ENCODE measurements at places on chromosomes 11 and 22.

GRCh38 chr11:122344215-122344614, 228.2 kb upstream of the BLID start:
- DNase-seq: no peak

- no peak for DNase-seq
Measured at GRCh38 chr11:14340721-14341120, 18.3 kb downstream of the RRAS2 start.

GRCh38 chr11:19187114-19187832, 14.5 kb downstream of the CSRP3 start:
- DNase-seq: no peak

DNA sequence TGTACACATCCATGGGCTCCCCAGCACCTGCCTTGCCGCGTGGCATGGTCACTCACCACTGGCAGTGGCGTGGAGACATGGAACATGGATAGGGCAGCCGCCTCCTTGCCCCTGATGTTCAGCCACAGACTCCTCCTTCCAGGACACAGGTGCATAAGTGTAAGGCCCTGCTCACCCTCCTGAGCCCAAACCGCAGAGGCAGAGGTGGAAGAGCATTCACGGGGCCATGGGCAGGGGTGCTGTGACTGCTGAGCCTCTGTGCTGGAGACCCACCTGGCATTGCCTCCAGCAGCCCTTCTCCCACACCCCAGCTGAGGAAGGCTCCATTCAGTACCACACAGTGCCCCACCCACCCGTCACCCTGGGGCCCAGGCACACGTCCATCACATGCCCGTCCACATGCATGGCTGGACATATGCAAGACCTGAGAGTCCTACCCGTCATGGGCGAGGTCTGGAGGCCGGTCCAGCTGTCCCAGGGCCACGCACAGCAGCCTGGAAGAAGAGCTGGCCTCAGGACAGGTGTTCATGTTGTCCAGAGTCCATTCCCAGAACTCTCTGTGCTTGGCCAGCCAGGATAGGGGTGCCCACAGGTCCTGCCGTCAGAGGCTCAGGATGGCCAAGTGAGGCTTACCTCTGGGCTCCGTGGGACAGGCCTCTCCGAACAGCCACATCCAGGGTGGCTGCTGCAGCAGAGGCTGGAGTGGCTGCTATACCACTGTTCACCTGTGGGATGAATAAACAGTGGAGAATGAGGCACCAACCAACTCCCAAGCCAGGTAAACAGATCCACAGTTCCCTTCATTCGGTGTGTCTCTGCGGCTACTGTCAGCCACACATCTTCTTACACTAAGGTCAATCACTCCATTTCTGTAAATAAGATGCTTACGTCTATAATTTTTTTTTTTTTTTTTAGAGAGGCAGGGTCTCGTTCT, 1.7 kb upstream of the TUBGCP6 start:
- peak; percentile 35 for DNase-seq

- DNase-seq: peak; percentile 15
Measured at GRCh38 chr22:49092716-49093115, 735.0 kb downstream of the BRD1 start.

GRCh38 chr11:70410276-70411205, 12.2 kb downstream of the CTTN start:
- no peak for DNase-seq

DNA sequence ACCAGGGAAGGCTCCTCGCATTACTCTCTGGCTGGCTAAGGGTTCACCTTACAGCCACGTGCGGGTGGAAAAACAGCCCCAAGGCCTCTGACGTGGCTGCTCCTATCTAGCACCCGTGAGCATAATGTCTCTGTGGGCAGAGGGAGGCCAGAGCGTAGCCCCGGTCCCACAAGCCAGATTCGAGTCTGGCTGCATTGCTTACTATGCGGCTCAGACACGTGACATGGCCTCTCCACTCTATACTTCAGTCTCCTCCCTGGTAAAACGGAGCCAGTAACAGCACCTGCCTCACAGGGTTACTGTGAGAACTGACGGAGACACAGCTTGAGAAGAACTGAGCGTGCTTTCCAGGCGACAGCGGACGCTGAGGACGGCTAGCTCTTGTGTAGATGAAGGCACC, 105.8 kb upstream of the BID start:
- no peak for DNase-seq

DNA sequence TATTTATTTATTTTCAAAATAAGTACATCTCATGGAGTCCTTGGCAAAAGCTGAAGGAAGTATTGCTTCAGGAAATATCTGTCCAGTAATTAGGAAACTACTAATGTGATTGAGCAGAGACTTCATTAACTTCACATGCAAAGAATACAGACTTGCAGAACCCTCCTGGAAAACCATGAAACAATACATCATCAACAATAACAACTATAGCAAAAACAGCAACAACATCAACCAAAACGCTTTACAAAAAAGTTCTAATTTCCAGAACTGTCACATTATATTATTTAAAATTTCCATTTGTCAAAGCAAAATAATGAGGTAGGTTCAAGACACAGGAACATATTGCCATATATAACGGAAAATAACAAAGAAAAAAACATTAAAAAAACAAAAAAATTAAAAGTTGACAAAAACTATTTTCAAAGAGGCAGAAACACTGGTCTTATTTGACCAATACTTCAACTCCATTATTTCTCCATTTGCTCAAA, 79.8 kb upstream of the TOP3B start:
- DNase-seq: no peak

- DNase-seq: no peak
Measured at GRCh38 chr11:35193767-35194166, 54.8 kb downstream of the CD44 start.

Measured in hematopoietic multipotent progenitor cell treated with erythropoietin and hydrocortisone succinate and interleukin-3 and kit ligand, for 6 days (in vitro differentiated cells).